Stimulated activated CD8-positive, alpha-beta memory T cell treated with anti-CD3 and anti-CD28 coated beads, Interleukin-15, amount 100 ng/mL, for 4 hours (primary cell): ENCODE measurements at places on chromosomes 3 and 15.

DNA sequence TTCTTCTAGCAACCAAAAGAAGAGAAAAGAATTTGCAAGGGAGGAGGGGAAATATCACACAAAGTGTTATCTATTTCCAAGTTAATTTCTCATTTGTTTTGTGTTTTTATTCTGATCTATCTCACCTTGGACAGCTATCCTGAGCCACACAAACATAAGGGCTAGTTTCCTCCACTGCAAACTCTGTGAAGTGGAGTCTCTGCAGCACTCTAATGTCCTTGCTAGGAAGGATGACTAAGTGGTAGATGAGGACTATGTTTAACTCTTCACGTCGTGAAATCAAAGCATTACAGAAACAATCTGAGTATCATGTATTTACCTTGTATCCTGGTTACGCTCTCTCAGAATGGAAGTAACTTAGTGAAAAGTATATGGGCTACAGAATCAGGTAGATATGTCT, 33.9 kb upstream of the CHRM5 start:
- no peak for DNase-seq

GRCh38 chr3:143182866-143183664, 63.5 kb downstream of the CHST2 start:
- no peak for DNase-seq

DNA sequence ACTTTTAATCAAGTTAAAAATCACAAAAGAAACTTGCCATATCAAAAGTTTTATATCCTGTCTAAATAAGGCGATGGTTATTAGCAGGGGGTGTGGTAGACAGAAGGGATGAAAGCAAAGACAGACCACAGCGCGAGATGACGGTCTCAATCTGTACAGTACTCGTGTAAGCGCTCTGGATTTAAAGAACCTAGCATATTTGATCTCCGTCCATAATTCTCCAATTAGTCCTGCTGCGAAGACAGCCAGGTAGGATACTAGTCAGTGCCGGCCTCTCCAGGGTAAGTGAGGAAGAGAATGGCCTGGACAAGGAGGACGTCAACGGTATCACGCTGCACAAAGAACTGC, 701 bp downstream of the SGO1 start:
- no peak for DNase-seq

DNA sequence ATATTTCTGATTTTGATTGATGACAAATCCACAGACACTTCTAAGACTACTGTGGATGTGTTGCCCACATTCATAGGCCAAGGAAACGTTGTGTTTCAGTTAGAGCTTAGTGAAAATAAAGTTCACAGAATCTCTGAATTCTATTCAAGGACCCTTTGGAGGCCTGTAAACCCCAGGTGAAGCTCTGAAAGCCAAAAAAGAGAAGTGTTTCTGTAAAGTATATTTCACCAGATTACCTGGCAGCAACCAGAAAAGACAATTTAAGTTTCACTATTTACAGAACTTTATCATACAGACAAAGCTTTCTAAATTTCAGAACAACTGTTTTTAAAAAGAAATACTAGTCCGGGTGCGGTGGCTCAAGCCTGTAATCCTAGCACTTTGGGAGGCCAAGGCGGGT, 2.6 kb downstream of the CLPX start:
- no peak for DNase-seq

GRCh38 chr15:100341239-100341749, 481 bp downstream of the ADAMTS17 start:
- no peak for DNase-seq

DNA sequence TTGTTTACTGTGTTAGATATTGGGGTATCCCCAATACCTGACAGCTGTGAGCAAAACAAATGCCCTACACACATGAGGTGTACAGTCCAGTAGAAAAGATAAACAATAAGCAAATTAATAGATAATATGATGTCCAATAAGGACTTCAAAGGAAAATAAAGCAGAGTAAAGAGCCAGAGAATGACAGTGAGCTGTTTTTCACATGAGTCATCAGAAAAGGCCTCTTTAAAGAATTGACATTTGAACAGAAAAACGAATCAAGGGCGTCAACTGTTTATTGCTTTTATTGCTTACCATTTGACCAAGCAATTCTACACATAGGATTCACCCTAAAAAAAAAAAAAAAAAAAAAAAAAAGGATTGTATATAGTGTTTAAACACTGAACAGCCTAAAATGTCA, 96.6 kb upstream of the FLNB start:
- DNase-seq: no peak

- no peak for DNase-seq
Measured at GRCh38 chr3:39050029-39050428, 1.7 kb downstream of the SCN11A start.

DNA sequence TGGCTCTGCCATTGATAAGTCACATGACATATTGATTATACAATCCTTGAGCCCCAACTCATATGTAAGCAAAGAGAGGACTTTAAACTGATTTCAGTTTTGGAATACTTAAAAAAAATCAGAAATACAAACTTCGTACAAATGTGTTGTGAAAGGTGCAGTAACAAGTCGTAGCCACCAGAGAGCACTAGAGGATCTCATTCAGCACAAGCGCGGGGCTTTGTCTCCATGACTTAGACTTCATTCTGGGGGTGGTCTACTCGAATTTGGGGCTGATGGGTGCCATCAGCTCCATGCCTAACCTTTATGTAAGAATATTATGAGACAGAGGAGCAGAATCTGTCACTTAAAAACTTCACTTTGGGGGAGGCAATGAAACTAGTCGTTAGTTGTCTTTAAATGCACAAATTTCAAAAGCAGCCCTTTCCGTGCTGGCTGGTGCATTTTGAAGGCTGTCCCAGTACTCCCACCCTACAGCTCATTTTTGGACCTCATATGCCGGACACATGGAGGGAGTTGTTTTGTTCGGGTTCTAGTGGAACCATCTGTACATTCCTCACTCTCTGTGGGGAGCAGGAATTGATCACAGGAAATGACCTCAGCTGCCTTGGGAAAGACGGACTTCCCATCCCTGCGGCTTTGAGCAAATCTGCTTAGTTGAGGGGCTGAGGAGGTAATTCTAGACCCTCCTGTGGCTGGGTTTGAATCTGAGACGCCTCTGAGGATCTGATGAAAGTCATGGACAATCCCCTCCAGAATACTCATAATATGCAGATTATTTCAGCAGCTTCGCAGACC, 27.5 kb upstream of the MASP1 start:
- peak; percentile 10 for DNase-seq

DNA sequence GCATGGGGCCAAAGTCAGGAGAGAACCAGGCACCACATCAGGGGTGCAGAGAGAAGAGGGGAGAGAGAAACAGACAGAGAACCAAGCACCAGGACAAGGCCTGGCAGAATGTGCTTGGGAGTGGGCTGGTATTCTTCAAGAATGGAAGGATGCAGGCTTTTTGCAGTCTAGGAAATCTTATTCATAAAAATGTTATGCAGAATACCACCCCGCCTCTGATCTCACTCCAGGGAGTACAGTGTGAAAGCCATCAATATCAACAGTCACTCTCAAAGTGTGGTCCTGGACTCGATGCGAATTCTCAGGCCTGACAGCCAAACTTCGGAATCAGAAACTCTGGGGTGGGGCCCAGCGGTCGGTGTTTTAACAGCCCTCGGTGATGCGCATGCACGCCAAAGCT, 16.9 kb downstream of the NTRK3 start:
- no peak for DNase-seq

DNA sequence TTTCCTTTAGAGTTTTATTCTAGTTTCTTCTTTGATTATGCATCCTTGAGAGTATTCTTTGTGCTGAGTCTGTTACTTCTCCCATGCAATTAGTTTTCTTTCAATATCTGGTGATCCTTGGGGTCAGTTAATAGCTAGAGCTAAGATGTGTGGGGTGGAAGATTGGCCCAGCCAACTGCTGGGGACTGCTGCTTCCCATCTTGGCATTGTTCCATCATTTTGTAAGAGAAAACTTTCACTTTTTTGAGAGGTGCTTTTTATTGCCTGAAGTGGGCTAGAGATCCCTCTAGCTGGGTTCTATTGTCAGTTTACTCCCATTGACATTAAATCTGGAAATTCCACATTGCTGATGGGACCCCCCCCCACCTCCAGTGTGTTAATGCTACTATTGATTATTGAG, 15.4 kb downstream of the BCL2L10 start:
- DNase-seq: no peak

DNA sequence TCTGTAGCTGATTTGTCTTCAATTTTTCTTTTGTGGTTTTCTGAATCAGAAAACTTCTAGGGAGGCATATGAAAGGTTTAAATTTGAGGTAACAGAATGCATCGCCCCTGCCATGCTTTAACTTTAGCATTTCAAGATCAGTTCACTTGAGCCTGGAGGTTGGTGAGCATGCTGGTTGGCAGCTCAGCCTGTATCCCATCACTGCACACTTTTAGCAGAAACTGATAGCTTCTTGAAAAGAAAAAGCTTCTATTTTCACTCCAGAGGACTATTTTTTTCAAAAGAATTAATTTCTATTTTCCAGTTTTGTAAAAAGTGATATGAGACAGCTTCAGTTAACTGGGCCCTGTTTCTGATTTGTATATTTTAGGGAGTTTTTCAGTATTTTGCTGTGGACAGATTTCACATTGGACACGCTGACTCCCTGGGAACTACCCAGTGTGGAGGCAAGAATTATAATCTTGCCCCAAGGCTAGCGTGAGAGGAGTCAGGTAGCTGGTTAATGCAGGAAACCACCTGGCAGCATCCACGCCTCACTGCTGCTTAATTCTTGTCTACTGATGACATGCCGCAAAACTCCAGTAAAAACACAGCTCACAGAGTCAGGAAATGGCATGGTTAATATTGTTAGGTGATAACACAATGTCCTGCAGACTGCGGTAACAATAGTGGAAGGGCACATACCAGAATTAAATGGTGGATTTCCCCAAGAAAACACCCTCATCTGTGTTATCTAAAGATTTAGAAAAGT, 71.4 kb downstream of the DUT start:
- DNase-seq: no peak

DNA sequence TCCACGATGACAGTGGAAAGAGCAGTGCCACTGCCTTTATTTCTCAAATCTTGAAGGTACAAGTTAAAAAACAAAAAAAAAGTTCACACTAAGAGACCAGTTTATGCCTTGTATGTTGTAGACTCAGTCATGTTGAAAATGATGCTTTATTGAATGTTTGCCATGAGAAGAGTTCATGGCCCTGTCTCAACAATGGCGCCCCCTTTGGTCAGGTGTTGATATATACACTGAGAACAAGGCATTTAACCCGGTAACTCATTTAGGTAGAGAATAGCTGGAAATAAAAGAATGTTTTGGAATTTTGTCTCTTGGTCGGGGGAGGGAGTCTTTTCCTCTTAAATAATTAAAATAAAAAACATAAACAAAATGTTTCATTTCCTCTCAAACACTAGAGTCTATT, 145.6 kb upstream of the SLC2A2 start:
- DNase-seq: no peak

DNA sequence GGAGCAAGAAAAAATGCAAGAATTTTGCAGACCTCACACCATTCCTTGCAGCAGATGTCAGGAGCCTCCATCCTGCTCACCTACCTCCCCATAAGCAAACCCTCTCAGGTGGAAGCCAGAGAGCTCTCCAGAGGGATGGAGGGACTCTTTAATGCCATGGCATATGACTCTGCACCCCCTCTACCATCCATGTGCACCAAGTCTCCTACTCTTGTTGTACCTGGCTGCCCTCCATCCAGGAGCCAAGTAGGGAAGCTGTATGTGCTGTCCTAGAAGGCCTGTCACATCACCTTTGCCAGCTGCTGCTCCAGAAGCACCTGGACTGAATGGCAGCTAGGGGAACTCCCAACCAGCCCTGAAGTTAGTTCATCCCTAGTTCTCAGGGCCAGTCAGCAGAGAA, 38.5 kb upstream of the PRR20G start:
- no peak for DNase-seq

- DNase-seq: no peak
Measured at GRCh38 chr3:149247929-149248691, 26.5 kb upstream of the CP start.

GRCh38 chr3:140629357-140630137, 48.3 kb upstream of the TRIM42 start:
- DNase-seq: no peak

DNA sequence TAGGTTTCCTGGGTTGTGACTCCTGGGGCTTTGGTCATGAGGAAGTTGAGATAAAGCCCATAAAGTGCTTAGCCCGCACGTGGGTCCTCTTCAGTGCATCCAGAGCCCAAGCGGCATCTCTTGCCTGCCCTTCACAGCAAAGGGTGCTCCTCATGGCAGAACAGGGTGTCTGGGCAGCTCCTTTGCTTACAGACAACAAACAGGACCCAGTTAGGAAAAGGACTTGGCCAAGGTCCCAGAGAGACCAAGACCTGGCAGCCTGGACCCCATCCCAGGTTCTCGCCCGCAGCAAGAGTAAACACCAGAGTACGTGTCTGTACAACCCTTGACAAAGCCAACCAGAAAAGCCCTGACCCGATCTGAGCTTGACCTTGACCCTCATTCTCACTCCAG, 27.0 kb downstream of the ALS2CL start:
- no peak for DNase-seq

DNA sequence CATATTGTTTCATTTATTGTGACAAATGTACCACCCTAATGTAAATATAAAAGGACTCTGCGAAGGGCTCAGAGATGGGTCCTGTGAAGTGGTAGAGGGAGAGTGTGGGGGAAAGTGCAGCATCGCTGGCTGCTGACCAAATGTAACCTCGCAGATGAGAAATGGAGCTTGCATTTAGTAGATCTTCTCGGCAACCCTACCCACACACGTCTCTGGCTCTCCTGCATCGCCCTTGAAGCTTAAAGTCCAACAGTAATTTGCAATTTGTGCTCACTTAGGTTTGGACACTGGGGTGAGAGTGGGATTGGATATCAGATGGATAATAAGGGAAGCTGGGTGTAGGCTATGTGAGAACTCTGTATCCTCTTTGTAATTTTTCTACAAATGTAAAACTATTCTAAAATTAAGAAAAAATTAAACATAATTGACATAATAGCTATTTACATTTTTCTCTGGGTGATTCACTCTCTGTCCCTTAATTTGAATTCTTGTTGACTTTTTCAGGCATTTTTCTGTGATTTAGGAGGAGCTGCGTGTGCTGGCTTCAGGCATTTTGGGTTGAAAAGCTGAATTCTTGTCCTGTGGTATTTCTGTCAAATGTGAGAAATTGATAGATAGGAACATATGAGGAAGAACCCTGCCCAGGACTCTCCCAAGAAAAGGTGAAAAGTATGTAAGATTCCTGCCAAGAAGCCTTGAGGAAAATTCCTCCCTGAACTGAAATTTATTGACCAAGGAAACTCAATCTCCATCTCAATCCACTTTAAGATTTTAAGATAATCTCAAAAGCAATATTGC, 524.7 kb upstream of the MCTP2 start:
- no peak for DNase-seq

- no peak for DNase-seq
Measured at GRCh38 chr15:79994615-79995014, 23.6 kb upstream of the BCL2A1 start.

DNA sequence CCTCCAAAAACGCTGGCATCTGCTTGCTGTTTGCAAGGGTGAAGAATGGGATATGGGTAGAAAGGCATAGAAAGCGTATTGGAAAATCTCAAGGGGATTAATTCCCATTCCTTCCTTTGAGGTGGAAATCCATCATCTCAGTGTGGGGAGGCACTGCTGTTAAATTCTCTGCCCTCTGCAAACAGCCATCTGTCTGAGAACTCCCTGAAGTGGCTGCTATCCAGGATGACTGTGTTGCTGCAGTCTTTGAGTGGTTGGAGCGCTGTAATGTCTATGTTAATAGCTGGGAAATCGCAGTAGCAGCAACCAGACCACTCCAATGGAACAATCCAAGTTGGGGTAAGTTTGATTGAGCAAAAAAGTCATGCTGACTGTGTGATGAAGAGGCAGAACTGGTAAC, 625.9 kb downstream of the NLGN1 start:
- DNase-seq: no peak
